ENCODE measurements at places on chromosomes 1 and 21.

- no peak for DNase-seq
Measured at GRCh38 chr1:90725657-90726424, 8.7 kb upstream of the BARHL2 start.

GRCh38 chr1:92791487-92792066, 6.7 kb upstream of the EVI5 start:
- DNase-seq = no peak

DNA sequence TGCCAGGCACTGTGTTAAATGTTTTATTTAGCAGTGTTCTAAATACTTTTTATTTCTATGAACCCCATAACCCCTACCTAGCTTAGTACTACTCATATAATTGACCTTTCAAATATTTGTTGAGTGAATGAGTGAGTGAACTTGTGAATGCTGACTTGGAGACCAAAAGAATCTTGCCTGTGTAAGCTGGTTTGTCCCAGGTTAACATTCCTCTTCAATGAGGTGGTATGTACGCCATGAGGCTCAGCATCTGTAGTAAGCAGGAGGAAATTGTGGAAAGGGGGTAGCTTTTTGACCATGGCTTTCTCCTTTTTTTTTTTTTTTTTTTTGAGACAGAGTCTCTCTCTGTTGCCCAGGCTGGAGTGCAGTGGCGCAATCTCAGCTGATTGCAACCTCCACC, 14.6 kb downstream of the MED18 start:
- DNase-seq = no peak

- no peak for DNase-seq
Measured at GRCh38 chr1:178086766-178087165, 7.1 kb upstream of the RASAL2 start.

DNA sequence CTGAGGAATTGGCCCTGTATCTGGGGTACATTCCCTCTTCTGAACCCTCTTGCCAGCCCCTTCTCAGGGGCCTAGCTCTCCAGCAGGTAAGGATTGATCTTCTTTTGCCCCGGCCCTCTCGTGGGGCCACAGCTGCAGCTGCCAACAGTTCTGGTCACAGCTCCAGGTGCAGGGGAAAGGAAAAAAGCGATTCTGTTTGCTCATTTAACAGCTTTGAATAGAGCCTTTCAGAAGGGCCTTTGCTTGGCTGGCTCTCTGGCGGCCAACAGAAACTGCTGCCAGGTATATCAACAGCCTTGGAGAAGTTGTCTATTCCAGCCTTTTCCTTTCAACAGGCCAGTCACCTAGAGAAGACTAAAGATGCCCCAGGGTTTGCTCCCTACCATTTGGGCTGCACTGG, 16.1 kb upstream of the FMOD start:
- no peak for DNase-seq

- peak; percentile 20 for DNase-seq
Measured at GRCh38 chr1:95116580-95117206, 462 bp upstream of the TLCD4 start.

DNA sequence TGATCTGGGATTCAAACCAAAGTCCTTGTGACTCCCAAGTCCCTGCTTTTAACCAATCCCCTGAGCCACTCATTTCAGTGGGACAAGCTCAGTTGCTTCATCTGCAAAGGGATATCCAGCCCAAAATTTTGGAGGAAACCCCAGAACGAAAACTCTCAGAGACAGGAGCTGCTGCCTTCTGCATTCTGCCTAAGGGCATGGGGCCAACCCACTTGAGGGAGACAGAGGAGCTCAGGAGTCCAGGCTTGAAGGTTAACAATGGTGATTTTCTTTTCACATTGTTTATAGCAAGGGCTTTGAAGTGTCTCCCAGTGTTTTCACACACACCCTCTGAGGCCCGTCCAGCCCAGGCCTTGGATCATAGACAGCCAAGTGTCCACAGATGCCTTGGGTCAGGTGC, 148.1 kb upstream of the CTTNBP2NL start:
- DNase-seq = no peak

DNA sequence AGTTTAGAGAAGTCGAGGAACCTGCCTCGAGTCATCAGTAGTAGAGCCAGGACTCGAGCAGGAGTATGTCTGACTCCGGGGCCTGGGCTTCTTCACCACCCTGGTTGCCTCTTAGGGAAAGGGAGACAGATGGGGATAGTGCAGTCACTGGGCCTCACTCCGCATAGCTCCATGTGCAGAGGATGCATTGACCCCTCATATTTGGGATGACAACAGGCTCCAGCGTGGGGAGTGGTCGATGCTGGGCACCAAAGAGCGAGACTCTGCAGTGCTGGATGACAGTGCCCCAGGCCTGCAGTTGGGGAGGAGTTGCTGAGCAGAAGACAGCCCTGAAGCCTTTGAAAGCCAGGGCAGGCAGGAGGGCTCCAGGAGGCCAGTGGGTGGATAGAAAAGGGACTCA, 20.8 kb upstream of the TENT5C start:
- no peak for DNase-seq

DNA sequence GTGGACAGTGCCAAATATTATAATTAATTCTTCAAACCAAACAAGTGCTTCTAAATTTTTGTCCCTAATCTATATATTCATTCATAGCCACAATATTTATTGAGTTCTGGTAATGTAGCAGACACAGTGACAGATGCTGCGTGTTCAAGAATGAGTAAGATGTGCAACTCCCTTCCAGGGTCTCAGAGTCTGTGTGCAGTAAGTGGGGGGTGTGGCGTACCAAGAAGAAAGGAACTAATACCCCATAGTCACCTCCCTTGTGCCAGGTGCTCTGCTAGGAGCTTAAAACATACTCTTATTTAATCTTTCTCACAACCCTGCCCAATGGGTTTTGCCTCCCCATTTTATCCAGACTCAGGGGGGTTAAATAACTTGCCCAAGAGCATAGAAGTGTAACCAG, 358.7 kb downstream of the BARHL2 start:
- no peak for DNase-seq

DNA sequence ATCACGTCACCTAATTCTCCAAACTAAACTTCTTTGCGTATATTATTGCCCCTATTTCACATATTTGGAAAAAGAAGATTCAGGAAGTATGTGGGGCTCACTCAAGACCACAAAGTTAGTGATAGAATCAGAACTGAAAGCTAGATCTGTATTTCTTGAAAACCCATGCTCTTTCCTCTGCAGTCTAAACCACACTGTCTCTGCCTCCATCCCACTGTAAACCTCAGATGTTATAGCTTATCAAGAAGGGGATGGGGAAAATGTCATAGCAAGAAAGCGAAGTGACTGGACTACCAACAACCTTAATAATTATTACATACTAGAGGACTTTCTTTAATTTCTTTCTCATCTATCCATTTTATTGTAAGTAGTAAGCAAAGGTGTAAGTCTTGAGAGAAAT, 257.7 kb upstream of the SGIP1 start:
- DNase-seq = no peak

DNA sequence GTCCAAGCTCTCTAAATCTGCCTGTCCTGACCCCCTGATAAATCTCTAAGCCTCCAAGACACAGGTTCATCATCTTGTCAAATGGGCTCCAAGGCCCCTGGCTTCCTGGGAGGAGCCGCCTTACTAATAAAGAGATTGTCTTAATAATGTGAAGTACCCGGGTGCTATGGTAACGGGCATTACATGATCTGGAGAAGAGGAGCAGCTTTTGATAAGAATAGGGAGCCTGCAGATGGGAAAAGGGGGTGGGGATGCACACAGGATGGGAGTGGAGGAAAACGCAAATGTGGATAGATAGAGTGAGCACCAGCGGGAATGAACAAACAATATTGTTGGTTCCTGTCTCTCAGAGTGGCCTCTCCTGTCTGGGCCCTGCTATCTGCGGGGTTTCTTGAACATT, 11.9 kb upstream of the RXRG start:
- DNase-seq = no peak

DNA sequence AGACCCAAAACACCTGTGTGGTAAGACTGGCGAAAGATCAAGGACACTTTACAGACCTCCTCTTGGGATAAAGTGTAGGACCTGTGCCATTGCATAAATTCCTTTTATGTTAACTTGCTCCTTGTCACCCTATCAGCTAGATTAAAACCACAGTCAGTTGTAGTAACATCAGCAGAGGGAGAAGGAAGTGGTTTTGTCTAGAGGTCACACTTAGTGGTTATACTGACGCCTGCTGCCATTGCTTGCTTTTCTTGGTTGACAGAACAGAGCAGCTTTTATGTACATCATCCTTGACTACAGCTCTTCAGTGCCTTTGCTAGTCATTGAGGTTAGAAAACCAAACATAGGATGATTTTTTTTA, 101.4 kb downstream of the PBX1 start:
- DNase-seq = no peak

DNA sequence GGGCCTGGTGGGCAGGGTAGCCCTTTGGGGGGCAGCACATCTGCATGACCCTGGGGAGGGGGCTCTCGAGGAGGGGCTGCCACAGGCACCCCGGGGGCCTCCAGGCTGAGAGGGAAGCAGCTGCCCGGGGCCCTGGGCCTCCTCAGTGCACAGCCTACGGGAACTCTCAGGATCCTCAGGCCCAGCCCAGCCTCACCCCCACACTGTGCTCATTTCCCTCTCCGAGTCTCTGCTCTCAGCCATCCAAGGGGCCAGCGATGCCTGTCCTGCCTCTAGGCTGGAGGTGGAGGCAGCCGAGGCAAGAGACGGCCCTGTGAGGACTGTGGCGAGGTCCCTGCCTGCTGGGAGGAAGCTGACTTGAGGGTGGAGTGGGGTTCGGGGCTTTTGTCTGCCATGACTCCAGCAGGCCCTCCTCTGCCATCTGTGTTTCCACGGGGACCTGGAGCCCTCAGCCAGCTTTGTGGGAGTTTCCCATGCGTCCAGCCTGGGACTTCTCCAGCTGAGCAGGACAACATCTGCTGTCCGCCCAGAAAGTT, 7.2 kb upstream of the PLEKHG5 start:
- DNase-seq = no peak

- DNase-seq = no peak
Measured at GRCh38 chr1:63937461-63938022, 163.7 kb downstream of the ROR1 start.

GRCh38 chr21:42338729-42339715, 11.8 kb downstream of the TFF2 start:
- no peak for DNase-seq

- DNase-seq = no peak
Measured at GRCh38 chr1:40817791-40818263, 34.2 kb downstream of the KCNQ4 start.

- DNase-seq = no peak
Measured at GRCh38 chr1:46797696-46798470, 963 bp upstream of the CYP4B1 start.

DNA sequence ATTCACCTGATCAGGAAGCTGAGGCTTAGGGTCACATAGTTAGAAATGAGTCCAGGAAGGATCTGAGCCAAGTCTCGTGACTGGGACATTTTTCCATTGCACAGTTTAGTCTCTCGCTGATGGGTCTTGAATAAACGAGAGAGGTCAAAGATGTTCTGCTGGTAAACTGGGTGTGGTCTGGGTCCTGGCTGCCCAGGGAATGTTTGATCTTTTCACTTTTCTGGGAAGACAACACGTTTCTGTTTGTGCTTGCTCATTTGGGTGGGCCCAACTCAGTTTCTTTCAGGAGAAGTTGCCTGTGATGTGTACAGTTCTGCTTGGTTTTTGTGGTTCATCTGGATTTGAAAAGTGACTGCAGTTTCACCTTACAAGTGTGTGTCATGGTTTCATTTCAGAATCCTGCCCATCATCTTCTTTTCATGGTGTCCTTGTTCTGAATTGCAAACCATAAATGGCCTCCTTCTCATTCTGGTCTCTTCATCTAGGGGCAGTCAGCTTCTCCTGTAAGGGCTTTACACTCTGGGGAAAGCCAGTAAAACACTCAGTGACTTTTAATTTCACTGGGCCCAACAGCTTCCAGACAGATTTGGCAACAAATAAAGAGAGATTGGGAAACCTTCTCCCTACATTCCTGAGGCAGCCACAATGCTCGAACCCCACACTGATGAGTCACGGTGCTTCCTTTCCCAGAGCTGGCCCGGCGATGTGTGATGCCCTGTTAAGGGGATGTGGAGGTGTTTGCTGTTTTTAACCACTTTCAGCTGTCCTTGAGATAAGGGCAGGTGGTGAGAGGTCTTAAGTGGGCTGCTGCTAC, 7.2 kb upstream of the TACSTD2 start:
- no peak for DNase-seq

GRCh38 chr1:55203064-55203463, 12.1 kb downstream of the USP24 start:
- no peak for DNase-seq

- no peak for DNase-seq
Measured at GRCh38 chr1:89068291-89068690, 3.3 kb upstream of the GBP1 start.

GRCh38 chr1:51268634-51269033, 32.6 kb downstream of the RNF11 start:
- no peak for DNase-seq

DNA sequence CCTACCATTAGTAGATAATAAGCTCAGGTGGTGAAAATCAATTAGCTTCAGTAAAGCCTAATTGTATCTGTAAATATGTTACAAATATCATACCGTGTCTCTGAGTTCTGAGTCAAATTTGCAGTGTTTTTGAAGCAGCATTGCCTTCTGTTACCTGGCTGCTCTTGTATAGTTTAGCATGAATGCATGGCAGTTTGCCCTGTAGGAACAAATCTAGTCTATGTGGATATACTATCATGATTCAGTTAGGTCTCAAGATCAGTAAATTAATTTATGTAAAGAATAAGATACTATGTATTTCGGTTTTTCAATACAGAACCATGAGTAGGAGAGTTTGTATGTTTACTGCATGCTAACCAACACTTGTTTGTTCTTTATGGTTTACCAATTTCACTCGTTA, 240.6 kb upstream of the C1orf105 start:
- no peak for DNase-seq

DNA sequence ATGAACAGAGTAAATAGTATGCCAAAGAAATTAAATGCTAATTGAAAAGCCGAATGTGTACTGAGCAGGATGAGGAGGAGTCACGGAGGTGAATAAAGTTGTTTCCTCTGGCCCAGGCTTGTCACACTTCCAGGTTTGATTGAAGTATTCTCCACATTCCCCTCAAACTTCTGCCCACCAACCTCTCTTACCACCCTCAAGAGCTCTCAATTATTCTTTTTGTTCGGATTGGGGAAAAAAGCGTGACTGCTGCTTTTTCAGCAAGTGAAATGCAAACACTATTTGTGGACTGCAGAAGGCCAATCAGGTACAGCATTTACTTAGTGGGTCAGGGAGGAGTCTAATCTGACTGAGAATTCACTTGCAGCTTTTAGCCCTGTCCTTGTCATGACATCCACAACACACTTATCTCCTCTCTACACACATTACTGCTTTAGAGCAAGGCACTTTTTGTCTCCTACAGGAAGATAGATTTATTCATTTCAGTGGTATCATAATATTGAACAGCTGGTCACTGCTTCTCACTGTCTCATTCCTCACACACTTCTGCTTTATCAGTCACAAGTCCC, 375.6 kb upstream of the PRMT6 start:
- no peak for DNase-seq

Measured in Panc1 (cell line).